ENCODE measurements at places on chromosomes 6 and 20.

DNA sequence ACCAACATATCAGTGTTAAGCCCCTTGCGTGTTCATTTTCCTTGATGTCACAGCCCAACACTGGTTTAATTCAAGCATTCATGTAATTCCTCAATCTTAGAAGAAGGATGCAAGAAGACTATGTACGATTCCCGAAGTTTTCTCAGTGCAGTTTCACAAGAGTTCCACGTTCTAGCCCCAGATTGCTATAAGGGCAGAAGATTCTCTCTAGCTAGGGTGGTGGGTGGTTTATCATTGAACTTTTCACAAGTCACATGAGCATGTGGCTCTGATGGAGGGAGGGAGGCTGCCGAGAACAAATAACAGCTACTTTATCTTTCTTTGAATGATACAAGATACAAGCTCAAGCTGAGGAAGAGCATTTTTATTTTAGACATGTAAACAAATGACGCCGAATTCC lies 71.9 kb upstream of the NHSL1 start:
- DNase-seq = no peak

GRCh38 chr6:35262596-35262995 lies 3.1 kb downstream of the ZNF76 start:
- no peak for DNase-seq

DNA sequence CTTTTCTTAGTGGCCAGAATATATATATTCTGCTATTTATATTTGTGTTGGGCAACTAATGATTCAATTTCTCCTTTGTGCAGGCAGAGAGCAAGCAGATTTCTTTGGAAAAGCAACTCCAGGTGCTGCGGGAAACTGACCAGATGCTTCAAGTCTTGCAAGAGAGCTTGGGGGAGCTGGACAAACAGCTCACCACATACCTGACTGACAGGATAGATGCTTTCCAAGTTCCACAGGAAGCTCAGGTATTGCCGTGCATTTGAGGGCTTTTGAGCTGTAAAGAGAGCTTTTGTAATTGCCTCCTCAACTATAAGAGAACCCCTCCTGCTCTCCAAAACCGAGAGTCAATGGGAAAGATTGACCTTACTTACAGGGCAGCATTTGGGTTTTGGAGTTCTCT lies 203.5 kb downstream of the UTRN start:
- DNase-seq = no peak

DNA sequence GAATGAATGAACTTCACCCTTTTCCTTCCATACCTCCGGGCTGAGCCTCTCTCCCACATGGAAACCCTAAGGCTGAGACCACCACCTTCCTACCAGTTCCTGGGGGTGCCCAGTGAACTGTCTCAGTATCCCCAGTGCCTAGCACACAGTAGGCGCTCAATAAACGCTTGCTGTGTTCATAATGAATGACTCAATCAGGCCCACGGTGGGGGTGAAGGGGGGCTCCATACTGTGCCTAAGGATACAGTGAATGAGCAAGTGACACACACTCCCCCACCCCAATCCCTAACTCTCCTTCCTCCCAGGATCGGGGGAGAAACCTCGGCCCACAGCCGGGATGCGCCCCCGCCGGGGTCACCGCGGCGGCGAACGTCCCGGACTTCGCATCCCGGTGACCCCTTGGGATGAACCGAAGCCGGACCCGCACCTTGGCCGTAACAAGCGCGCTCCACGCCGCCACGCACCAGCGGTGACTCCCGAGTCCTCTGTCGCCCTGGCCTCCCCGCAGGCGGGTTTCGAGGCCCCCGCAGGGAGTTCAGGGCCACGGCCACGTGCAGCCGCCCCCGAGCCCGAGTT lies 592 bp downstream of the KCNG1 start:
- DNase-seq = no peak

- no peak for DNase-seq
These were observed 365.2 kb upstream of the JARID2 start for GRCh38 chr6:14880677-14881076.

GRCh38 chr6:127966616-127967015 lies 65.8 kb upstream of the THEMIS start:
- DNase-seq = no peak

DNA sequence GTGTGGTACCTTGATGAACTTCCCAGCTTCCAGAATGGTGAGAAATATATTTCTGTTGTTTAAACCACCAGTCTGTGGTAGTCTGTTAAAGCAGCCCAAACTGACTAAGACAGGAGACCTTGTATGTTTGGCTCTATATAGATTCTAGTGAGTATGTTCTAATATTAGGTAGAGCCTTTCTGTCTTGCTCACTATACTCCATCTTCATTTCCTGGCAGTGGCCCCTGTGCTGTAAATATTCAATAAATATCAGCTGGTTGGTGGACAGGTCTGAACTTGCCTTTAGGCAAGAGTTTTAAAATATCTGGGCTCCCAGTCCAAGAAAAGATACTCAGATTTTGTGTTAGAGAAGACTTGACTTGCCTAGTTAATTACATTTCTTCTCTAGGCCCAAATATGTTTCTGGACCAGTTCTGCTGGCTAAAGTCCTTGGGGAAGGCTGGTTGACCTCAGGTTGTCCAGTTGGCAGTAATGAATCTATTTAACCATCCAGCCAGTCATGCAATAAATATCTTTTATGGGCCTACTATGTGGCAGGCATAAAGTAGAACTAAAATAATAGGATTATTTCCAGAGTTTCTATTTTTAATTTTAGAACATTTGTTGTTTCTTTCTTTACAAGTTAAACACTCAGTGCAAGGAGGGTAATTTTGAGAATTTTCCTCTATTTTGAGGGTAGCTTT lies 22.3 kb downstream of the PPP1R14C start:
- no peak for DNase-seq

DNA sequence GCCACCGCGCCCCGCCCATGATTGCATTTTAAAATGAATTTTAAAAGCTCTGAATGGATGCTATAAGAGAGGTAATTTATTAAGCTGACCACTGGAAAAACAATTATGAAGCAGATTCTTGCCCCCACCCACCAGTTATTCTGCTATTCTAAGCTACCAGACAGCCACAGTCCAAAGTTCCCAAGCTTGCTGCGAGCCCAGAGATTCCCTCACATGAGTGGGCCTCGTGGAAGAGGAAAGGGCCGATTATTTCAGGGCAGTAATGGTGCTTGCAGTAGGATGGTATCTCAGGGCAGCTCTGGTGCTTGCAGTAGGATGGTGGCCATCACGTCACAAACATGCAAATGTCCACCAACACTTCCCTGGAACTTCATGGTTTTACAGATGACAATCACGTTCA lies 56.7 kb downstream of the SLC22A23 start:
- DNase-seq = no peak

DNA sequence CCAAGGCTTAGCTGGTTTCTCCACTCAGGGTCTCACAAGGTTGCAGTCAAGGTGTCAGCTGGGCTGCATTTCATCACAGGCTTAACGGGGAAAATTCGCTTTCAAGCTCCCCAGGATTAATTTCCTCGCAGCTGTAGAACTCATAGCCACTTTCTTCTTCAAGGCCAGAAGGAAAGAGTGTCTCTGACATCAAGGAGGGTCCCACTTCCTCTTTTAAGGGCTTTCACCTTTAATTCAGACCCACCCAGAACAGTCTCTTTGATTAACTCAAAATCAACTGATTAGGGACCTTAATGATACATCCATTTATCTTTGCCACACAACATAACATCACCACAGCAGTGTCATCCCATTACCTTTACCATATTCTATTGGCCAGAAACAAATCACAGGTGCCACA lies 183.3 kb upstream of the ARID1B start:
- DNase-seq = no peak

GRCh38 chr6:46356543-46356942 lies 134.7 kb downstream of the RCAN2 start:
- DNase-seq = no peak

DNA sequence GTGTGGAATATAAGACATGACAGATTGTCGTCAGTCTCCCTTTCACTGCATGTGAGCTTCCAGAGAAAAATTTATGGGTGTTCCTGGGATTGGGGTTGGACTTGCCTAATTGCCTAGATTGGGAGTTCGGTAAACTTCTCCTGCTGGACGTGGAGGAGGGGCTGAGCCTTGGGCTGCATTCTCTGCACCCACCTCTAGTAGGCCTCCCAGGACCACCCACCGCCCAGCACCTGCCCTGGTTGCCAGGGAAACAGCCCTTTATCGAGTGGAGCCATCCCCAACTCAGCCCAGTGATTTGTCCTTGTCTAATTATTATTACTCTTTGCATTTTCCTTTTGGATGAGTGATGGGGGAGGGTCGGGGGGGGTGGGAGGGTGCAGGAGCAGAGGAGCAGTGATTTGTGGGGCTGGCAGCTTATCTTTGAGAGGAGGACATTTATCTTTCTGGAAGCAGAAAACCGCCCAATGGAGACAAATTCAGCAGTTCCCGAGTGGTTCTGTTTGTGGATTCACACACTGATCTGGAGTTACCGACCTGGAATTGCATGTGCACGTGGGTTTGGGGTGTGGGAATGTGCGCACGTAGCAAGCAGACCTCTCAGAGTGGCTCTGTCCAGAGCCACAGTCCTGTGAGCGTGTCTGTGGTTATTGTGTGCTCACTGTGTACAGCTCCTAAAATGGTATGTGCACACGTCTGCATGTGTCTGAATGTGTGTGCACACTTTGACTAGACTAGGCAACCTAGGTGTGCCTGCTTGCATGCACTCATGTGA lies 104.5 kb downstream of the DHX35 start:
- DNase-seq = no peak

GRCh38 chr20:32333181-32333987 lies 24.7 kb upstream of the ASXL1 start:
- DNase-seq = no peak

DNA sequence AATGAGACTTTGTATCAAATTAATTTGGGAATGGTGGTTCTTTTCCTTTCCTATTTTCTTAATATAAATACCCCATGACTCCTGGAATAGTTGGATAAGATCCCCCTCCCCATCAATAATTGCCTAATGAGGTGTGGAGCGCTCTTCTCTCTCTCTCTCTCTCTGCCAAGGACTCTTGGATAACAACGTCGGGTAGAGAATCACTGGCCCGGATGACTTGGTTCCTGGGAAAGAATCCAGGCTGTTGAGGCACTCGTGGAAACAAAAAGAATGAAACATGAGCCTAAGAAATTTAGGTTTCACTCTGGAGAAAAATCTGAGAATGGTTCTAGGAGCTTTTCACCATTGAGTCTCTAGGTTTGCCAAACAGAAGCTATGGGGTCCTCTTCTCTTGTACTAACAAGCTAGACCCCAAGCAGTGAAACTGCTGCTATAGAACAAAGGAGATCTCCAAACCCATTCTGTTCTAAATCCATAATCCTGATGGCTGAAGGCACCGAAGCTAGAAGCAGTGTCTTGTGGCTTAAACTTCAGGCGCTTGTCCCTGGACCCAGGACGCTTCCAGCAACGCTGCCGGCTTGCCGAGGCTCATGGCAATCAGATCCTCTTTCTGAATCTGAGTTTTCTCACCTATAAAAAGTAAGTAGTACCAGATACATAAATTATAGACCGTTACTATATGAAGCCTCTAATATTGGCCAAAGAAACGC lies 241.6 kb upstream of the BTBD3 start:
- DNase-seq = no peak

- no peak for DNase-seq
These were observed 314.0 kb upstream of the RSPO3 start for GRCh38 chr6:126804332-126805064.

- no peak for DNase-seq
These were observed 512.8 kb upstream of the JARID2 start for GRCh38 chr6:14732844-14733757.

DNA sequence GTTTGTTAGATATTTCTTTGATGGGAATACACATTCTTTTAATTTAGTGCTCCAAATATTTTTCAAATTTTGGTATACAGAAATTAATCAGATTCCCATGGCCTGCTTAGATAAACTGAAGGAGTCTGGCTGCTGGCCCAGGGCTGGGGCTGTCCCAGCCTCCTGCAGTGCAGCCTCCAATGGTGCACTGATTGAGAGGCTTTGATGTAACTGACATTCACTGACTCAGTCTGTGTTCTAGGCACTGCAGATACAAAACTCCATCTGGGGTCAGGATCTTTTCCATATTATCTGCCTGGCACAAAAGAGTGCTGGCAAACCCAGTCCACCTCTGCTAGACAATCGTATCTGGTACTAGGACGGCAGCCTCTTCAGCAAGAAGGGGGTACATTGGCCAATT lies 64.8 kb downstream of the GRIK2 start:
- no peak for DNase-seq

DNA sequence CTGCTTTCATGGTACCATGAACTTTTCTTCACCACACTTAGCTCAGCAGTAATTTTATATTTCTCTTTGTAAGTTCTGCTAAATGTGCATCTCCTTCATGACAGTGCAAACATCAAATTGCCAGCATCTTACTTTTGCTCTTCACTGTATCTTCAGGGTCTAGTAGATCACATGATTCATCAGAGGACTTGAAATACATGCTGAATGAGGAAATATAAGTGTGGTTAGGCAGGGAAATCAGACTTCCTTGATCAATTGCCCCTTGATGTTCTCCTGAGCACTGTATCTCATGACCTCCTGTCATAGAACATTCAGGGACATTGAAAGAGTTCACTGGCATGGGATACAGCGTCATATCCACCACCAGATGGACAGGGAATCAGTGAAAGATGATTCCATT lies 25.3 kb upstream of the POLR1H start:
- no peak for DNase-seq

- DNase-seq = no peak
These were observed at the start of gene DNAAF9 for GRCh38 chr20:3407040-3407770. DNAAF9 (minus strand) TSS chr20:3407669; CDS start chr20:3407557, 112 bp downstream.

GRCh38 chr6:20313051-20313450 lies 88.6 kb upstream of the E2F3 start:
- no peak for DNase-seq

GRCh38 chr6:53604623-53605190 lies 59.8 kb upstream of the GCLC start:
- no peak for DNase-seq

- DNase-seq = no peak
These were observed 667.8 kb upstream of the ID4 start for GRCh38 chr6:19169366-19169765.

DNA sequence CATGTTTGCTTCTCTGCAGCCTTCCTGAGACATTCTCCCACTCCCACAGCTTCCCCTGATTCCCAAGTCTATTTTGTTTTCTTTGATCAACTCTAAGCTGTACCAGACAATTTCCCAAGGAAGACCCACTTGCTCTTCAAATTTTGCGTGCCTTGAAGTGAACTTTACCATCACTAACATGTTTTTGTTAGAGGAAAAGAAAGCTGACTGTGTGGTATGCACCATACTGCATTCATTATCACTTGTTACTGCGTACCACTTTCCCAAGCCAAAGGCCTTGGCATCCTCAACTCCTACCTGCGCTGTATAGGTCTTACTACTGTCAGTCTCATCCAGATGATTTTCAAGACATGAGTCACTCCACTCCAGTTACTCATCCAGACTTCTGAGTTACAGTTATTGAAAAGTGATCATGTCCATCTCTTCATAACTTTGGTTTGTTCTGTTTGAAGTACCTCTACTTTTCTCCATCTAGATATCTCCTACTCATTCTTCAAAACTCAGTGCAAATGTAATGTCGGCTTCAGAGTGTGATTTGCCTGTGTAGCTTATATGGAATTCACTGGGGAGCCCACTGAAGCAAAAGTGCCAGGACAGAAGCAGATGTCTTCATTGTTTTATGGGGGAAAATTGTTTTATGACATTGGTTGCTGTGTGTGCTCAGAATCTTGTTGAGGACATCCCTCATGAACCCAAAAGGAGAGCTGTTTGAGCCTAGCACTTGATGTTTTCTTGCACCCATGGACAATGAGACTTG lies 5.2 kb downstream of the RPS12 start:
- DNase-seq = no peak

GRCh38 chr20:40046703-40047102 lies 642.3 kb downstream of the MAFB start:
- DNase-seq = no peak

All from retinal pigment epithelial cell (primary cell).